Hematopoietic multipotent progenitor cell treated with erythropoietin and hydrocortisone succinate and interleukin-3 and kit ligand, for 8 days (in vitro differentiated cells): ENCODE measurements at places on chromosomes 2 and 18.

DNA sequence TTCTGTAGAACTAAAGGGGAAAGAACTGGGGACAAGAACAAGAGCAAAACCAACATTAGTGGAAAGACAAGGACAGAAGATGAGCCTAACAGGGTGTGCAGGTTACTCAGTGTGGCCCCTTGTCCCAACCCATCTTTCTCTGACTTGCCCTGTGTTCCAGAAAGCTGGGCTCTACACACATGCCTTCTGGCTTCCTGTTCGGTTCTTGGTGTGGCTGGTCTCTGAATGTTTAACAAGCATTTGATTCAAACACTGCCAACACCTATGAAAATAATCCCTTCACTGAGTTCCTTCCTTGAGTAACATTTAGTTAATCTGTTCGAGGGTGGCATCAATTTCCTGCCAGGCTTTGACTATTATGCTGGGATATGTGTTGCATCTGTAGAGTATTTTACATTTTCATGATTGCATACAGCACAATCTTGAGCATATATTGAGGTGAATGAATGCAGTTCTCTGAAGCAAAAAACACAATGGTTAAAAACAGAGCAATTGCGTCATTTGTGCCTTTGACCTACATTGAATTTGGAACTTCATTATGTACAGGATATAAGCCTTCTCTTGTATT, 83.3 kb downstream of the MBD2 start:
- no peak for DNase-seq

GRCh38 chr18:11115276-11115675, 34.1 kb downstream of the PIEZO2 start:
- no peak for DNase-seq

DNA sequence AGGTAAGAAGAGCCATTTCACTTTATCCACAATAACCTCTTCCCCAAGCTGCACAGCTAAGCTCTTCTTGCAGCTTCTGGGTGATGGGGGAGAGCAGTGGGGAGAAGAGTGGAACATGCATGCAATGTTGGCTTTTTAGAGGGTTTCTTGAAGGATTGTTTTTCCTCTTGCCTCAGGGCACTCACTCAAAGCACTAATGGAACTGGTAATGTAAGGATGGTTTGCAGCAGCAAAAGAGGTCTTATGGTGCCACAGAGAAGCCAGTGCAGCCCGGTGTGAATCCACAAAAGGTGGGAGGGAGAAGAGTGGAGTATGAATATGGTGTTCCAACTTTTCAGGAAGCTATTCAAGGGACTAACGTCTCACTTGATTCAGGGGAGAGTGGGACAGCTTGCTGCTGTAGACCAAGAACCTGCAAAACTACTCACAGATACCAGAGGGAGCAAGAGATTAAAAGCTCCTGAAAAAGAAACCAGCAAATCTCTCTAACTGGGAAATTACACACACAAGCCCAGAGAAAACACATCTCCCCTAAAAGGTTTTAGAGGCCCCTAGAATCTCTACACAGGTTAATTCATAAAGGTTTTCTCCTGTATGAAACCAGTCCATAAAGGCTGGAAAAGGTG, 116.4 kb downstream of the CHN1 start:
- no peak for DNase-seq

DNA sequence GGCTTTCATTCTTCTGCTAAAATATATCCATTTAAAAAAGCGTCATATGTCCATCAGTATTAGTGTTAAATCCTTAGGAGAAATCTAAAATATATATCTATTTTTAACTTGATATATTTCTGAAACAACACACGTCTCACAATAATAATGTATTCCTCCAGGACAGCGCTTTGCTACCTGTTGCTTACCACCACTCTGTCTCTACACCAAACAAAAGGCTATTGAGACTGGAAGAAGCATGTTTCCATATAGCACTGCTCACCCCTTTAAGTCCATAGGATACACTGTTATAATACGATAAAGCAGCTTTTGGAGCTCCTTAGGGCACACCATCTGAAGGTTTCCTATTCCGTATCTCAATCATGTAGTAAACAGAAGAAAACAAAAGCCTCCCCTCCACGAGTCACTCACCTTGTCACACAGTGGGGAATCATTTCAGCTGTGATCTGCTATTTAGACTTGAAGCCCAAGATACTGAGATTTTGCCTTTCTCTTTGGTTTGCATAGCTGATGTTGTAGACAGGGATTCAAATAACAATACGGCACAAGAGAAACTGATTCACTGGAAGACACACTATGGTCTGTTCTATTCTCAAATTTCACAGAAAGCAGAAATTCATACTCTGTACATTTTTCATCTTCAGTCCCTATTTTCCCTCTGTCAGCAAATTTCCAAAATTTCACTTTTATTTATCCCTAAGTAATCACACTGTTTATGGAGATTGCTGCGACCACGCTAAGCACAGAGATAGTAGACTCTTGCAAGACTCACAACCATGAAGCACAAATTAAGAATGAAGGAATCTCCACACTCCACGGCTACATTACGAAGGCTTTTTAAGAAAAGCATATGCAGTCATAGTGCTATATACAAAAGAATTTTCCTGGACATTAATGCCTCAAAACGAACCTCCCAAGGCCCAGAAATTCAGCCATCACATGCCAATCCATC, 187.1 kb downstream of the TCF4 start:
- DNase-seq, result no peak

- DNase-seq, result no peak
Observed at GRCh38 chr2:152336854-152337510, 2.0 kb downstream of the FMNL2 start.

DNA sequence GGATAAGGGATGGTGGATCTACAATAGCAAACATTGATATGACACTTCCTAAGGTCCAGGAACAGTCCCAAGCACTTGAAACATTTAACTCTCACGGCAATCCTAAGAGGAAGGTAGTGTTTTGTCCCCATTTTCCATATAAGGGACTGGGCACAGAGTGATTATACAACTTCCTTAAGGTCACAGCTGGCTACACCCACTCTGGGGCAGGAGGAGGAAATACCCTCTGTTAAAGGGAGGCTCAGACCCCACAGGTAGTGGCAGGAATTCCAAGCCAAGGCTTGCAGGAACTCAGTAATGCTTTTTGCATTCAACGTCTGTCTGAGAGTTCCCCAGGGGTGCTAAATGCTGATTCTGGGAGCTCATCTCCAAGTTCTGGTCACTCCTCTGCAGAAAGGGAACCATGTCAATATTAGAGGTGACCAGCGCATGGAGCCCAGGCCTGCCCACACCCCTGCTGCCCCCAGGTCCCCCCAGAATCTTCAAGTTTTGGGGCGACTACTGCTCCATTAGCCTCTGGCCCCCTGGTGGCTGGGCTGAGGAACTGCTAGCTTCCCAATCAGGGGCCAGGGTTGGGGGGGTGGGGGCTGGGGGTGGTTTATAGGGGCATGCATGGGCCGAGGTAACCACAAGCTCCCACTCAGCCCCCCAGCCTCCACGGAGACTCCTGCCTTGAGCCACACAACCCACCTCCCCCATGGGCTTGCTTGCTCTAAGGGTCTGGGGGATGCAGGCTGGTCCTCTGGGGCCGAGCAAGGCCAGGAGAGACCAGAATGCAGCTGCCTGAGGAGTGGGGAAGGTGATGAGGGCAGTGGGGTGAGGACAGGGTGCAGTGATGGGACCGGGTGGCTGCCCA, 11.1 kb downstream of the OBSL1 start:
- DNase-seq, result no peak

GRCh38 chr2:147714582-147714981, 130.2 kb upstream of the ACVR2A start:
- DNase-seq, result no peak

- DNase-seq, result no peak
Observed at GRCh38 chr2:195531754-195532153, 125.3 kb upstream of the SLC39A10 start.

GRCh38 chr2:12642332-12642731, 74.4 kb upstream of the TRIB2 start:
- DNase-seq, result no peak

- DNase-seq, result no peak
Observed at GRCh38 chr2:107412981-107413380, 413.7 kb upstream of the RGPD4 start.

DNA sequence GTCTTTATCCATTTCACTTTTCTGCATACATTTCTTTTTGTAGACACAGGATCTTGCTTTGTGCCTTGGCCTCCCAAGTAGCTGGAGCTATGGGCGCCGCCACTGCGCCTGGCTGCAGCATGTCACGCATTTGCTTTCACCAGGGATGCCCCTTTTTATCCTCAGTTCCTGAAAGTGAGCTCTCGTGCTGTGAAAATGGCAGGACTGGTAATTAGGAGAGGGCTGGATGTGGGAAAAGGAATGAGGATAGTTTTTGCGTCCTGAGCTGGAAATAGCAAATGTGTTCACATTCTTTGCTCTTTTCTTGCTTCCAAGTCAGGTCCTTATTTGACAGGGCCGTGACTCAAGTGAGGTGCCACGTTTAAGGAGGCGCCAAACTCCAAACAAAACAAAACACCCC, 104.6 kb downstream of the LDLRAD4 start:
- DNase-seq, result no peak

GRCh38 chr2:1680222-1681016, 63.9 kb downstream of the PXDN start:
- DNase-seq, result no peak

- DNase-seq, result no peak
Observed at GRCh38 chr2:173424886-173425285, 70.2 kb downstream of the CDCA7 start.

DNA sequence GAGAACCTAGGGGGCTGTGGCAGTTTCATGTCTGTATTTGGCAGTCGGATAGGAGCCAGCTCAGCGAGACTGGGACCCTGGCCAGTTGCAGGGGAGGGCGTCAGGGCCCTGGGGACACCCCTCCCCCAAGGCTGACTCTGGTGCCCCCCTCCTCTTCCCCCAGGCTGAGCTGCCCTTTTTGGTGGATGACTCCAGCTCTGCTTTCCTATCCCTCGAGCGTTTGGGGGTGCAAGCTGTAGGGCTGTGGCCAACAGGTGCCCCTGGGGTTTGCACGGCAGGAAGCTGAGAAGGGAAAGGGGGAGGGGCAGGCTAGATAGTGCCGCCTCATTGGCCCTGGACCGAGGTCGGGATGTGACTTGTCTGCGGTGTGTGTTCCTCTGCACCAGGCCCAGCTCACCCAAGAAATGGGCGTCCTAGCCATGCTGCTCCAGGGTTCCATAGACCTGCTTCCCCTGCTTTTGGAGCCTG, 26.4 kb downstream of the SPEG start:
- DNase-seq, result no peak

DNA sequence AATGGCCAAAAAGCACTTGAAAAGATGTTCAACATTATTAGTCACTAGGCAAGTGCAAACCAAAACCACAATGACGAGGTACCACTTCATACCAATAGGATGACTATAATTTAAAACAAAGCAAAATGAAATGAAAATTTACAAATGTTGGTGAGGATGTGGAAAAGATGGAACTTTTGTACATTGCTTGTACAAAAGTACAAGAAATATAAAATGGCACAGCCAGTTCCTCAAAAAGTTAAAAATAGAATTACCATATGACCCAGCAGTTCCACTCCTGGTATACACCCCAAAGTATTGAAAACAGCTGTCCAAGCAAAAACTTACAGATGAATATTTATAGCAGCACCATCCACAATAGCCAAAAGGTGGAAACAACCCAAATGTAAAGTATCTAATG, 107.8 kb upstream of the XPO1 start:
- DNase-seq, result no peak

- DNase-seq, result no peak
Observed at GRCh38 chr2:133871545-133872209, 303.4 kb upstream of the NCKAP5 start.

DNA sequence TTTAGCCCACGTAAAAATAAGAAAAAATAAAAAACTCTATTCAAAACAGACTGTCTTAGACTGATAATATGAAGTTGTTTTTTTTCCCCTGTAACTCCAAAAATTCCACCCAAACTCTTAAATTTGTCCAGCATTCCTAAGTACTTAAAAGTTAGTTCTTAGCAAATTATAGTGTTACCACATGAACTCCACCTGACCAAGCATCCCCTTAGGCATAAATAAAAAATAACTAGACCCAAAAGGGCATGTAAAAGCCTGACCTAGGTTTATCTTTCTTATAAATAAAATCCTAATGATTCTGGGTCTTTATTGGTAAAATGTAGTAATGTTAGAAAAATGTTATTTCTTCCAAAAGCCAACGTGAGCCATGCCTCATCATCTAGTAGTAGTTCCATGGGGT, 54.3 kb downstream of the TTC21B start:
- DNase-seq, result no peak

GRCh38 chr2:239261356-239261755, 139.5 kb downstream of the HDAC4 start:
- no peak for DNase-seq

DNA sequence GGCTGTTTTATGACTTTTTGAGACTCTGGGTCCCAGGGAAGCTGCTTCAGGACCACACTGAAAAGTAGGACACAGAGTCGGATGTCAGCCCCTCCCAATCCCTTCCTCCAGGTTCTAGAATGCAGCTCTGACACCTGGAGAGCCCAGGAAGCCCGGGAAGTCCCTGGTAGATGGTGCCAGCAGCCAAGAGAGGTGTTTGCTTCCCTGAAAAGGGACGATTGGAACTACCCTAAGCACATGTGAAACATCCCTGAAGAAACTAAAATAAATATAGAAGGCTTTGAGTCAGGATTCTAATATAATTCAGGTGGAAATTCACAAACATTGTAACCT, 163.2 kb upstream of the CYRIA start:
- DNase-seq, result no peak

DNA sequence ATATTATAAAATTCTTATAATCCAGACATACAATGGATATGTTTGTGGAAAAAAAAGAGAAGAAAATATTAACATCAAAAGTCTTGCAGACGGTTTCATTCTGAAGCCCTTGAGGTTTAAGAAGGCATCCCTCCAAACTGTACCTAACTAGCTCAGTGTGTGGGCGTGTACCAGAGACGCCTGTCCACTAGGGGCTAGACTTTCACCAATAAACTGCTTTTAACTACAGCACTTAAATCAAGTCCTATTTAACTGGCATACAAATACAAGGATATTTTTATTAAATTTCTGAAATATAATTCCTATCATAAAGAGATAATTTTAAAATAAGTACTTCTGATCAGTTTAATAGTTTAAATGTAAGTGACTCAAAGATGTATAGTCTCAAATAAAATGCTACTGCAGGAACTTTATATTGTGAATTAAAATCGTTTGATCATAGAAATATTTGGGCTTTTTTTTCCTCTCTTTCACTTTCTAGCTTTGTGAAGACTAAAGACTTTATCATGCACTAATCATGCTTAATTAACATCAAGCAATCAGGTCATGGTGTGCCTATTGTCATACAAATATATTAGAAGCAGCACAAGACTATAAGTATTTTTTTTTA, 437.7 kb downstream of the SATB2 start:
- peak; percentile 2 for DNase-seq

GRCh38 chr2:45237850-45238542, 228.7 kb upstream of the SIX2 start:
- DNase-seq, result no peak
